ENCODE measurements at places on chromosomes 11 and 22. TPM values are rescaled to one million over a fixed set of nuclear protein-coding genes. Genes with fewer than 3 reads are reported as not detected.
A peak's percentile ranks its signal among the peaks of the same experiment; 100 is the strongest.

- DNase-seq = no peak
Observed at GRCh38 chr22:47066616-47066905, 304.1 kb downstream of the TBC1D22A start.

Gene SLC22A8
- not detected for polyA plus RNA-seq

GRCh38 chr11:64128255-64129006, 37.5 kb downstream of the MACROD1 start:
- DNase-seq = no peak

Gene MS4A15
- not detected for polyA plus RNA-seq

Gene HBG2
- polyA plus RNA-seq = 0.33 TPM

DNA sequence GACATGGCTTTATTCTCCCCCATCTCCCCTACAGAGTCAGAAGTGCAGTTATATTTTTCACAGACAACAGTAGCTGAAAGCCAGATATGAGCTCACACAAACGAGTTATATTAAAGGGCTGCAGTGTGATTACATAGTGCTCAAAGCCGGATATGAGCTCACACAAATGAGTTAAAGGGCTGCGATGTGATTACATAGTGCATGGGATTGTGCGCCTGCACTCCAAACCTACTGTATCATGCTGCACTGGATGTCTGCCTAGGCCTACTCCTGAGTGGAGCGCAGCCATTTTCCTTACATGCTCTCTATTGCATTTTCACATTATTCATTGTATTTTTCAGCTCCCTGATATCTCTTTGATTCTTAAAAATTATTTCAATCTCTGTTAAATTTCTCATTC, 414.6 kb upstream of the LARGE1 start:
- DNase-seq = no peak

Gene OR8G5
- not detected for polyA plus RNA-seq

Gene BRSK2
- 0.64 TPM for polyA plus RNA-seq

DNA sequence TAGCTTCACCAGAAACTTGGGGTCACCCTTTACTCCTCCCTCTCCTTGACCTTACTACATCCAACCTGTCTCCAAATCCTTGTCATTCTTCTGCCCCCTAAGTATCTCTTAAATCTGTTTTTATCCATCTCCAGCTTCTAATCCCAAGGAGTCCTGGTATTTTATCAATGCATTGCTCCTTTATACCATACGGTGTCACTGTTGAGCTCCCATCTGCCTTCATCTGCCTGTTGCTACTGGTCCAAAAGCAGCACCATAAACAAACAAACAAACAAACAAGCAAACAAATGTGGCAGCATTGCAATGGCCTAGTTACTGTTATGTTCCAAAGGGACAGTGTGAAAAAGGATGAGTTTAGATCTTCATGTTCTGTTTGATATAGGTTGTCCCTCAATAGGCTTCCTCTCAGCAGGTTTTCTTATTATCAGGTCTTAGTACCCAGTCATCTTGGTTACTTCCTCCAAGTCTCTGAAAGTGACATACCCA, 34.2 kb downstream of the DNHD1 start:
- peak; percentile 61 for DNase-seq

Gene RASGRP2
- polyA plus RNA-seq = 1.6 TPM

DNA sequence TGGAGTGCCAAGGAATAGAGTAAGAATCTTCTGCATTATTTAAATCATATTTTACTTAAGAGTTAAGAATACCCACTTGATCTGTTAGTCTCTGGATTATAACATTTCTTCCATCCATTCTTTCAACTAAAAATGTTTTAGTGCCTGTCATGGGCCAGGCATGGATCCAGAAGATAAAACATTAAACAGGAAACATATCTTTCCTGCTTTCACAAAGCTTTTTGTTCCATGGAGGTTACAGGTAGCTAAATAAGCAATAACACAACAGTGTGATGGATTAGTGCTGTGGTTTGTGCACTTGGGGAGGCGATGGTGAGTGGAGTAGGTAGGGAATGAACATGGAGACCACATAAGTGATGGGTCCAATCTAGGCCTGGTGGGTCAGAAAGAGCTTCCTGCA, 258.5 kb downstream of the DDX10 start:
- no peak for DNase-seq

DNA sequence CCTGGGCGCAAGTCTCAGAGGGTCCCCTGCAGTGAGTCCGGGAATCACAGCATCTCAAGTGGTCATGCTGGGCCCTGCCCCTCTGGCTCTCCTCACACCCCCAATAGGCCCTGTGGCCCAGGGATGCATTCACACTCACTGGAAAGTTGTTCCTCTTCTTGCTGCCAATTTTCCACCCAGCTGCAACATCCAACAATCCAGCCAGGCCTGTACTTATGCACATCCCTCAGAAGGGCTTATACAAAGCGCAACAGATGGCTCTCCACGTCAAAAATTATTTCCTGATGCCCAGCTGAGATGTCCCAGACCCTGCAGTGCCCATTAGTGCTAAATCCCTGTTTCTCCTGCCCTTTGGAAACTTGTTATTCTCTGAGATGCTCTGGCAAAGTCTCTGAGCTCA, 407.8 kb upstream of the NARS2 start:
- peak; percentile 72 for DNase-seq
